ENCODE measurements at places on chromosomes 6 and 20.
A peak's percentile ranks its signal among the peaks of the same experiment; 100 is the strongest.

DNA sequence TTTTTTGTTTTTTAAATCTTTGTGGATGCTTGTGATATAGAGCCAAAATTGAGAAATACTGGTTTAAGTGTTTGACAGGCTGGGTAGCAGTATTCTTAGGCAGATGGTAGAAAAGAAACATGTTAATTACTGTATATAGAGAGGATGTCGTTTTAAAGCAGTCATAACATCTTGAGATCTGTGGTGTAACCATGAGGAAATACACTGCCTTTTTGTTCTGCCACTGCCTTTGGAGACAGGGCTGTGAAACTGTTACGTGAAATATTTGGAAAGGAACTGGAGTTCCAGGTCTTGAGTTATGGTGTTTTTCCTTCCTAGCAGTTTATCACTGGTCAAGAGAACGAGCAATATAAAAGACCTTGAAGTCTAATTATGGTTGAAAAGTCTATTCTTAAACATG lies 19.5 kb downstream of the STXBP5 start:
- no peak for DNase-seq

DNA sequence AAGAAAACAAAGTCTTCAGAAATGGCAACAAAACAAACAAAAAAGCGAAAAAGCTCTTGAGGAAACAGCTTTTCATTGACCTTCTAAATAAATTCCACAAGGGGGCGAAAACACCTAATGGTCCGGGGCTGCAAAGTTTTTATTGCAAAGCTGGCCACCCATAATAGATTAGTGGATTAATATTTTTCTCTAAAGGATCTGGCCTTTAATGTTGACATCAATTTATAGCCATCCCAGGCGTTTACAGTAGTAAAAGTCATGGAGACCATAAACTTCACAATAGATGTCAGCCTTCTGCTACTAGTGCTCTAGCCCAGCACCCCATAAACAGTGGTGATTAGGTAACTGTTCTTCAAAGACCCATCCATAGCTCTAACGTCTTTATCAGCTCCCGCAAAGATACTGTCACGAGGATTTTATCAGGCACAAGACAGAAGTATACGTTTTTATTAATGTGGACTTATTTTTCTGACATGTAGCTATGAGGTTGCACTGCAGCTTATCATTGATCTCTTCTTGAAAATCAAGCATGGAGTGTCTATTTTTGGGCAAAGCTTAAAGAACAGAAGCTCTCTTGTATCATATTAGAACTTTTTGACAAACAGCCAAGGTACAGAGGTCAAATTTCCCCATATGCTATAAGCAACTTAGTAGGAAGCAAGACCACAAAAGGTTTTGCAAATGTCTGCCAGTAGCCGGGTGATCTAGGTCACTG lies 4.7 kb downstream of the CITED2 start:
- DNase-seq, result no peak

GRCh38 chr6:4369616-4370015 lies 234.2 kb upstream of the ECI2 start:
- DNase-seq, result no peak

DNA sequence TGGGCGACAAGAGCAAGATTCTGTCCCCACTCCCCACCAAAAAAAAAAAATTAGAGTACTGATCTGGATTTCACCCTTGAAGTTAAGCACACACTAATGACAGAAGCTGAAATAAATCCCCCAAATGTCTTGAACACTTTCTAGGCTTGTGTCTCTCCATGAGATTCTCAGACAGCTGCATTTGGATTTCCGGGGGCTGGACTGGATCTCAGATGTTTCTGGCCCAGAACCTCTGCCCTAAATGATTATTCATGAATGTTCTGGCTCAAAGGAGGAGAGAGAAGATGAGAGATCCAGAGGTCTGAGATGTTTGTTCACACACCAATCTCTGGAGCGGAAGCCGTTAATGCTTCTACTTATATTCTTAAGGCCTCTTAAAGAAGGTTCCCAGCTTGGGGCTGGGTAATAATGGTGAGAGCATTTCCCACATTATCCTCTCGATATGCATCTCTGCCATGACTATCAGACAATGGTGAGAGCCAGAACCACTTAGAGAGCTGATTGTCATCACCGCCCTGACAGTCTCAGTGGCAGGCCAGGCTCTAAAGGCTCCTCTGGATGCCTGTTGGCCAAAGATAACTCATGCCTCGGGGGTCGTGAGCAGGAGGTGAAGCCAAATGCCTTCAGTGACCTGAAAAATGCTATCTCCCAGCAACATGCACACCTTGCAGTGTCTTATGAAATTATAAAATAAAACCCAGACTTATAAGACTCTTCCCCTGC lies 127.9 kb upstream of the AGPAT4 start:
- DNase-seq, result no peak

DNA sequence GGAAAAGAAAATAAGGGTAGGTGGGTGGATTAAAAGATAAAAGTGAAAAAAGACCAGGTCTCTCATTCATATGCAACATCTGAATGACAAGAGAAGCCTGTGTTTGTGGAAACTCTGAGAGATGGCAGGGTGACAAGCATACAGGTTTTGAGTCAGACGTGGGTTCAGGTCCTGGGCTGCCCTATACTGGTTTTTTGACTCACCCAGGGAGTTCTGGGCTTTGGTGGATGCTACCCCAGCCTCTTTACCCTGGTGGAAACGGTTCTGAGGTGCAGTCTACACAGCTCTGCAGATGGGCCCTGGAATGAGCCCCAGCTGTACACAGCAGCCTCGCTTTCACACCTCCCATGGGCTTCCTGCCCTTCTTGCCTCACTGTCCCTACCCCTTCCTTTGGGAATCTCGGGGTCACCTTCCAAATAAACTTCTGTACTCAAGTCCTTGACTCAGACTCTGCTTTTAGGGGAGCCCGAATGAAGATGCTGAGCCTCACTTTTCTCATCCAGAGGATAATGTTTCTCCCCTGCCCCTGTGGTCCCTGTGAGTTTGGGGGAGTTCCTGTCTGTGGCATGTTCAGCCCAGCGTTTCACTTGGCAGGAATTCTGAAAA lies 77.7 kb upstream of the CLDN20 start:
- peak; percentile 30 for DNase-seq
